Stimulated activated CD8-positive, alpha-beta memory T cell treated with anti-CD3 and anti-CD28 coated beads, Interleukin-15, amount 100 ng/mL, for 24 hours (primary cell): ENCODE measurements at places on chromosomes 2 and 18.

GRCh38 chr2:237113026-237113795, 27.5 kb downstream of the COPS8 start:
- no peak for DNase-seq

- no peak for DNase-seq
Observed at GRCh38 chr2:165895974-165896373, 57.6 kb downstream of the TTC21B start.

DNA sequence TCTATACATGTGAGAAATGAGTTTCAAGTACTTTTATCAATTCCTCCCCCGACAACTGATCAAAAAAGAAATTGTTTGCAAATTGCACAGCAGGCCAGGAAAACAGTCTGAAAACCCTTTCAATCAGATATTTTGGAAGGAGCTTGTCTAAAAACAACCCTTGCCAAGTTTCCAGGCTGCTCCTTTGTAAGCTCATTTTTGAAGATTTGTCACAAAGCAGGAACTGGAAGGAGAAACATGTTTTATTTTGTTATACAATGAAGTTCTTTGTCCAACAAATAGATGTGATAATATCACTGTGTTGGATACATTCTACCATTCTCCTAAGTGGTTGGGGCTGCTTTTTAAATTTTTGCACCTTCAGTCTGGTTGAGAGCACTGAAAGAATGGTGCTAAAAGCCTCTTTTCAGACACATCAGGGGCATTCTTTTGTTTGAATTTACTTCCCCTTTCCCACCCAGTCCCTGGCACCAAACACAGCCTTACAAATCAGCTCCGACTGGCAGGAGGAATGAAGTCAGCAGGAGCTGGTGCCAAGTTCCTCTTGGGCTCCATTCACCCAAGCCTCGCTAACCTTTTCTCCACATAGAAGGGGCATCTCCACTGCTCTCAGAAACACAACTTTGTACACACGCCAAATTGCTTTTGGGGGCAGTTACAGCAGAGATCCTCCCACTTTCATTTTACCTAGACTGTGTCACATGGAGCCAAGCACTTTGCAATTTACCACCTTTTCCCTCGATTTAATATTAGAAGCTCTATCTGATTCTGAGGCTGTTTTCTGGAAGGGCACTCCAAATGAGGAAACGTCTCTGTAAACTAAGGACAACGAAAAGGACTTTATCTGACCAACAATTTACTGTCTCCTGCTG, 88.0 kb downstream of the C1D start:
- DNase-seq = no peak

DNA sequence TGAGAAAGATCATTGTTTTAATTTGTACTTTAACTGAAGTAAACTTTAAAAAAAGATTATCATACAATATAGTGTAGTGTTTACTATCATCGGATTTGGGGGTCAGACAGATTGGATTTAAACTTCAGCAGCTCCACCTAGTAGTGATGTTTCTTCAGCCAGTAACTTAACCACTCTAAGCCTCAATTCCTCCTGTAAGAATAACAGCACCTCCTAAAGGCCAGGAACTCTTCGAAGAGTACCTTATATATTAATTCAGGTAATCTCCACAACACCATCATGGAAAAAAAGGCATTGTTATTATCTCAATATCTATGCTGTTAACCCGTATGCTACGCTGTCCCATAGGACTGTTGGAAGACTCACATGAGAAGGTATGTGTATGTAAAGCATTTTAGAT, 69.0 kb upstream of the DLGAP1 start:
- DNase-seq = no peak

DNA sequence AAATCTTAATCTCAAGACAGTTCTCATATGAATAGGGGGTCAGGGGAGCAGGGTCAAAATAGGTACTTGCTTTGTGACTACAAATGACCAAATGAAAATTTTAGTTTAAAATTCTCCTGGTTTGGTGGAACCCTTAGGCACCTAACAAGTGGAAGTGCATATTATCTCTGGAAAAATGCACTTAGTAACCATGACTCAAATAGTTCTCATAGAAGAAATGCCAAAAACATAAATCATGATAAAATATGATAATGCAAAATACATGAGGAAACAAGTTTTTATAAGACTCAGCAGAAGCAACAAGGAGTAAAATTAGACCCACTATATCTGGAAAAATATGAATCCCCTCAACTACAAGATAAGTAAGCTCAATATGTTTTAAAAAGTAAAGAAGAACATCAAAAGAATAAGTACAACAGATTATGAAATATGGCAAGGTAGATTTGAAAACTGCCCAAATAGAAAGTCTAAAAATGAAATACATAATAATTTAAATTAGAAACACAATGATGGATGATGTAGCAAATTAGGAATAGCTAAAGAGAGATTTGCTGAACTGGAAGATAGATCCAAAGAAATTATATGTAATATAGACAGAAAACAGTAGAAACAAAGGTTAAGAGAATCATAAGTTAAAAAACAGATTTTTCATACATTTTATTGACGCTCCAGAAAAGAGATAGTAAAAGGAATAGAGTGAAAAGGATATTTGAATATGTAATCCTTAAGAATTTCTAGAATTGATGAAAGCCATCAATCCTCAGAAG, 308.3 kb downstream of the SETBP1 start:
- no peak for DNase-seq

DNA sequence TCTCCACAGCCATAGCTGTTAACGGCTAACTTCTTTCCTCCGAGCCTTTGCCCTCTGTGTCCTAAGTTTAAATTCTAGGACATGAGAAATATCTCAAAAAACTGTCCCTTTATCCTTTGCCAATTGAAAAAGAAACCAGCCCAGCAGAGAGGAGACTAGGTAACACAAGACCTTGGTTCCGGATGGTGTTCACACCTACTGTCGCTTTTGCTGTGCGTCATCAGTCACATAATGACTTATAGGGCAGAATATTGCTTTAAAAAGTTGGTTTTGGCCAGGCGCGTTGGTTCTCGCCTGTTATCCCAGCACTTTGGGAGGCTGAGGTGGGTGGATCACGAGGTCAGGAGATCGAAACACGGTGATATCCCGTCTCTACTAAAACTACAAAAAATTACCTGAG, 66.2 kb downstream of the SP3 start:
- no peak for DNase-seq

DNA sequence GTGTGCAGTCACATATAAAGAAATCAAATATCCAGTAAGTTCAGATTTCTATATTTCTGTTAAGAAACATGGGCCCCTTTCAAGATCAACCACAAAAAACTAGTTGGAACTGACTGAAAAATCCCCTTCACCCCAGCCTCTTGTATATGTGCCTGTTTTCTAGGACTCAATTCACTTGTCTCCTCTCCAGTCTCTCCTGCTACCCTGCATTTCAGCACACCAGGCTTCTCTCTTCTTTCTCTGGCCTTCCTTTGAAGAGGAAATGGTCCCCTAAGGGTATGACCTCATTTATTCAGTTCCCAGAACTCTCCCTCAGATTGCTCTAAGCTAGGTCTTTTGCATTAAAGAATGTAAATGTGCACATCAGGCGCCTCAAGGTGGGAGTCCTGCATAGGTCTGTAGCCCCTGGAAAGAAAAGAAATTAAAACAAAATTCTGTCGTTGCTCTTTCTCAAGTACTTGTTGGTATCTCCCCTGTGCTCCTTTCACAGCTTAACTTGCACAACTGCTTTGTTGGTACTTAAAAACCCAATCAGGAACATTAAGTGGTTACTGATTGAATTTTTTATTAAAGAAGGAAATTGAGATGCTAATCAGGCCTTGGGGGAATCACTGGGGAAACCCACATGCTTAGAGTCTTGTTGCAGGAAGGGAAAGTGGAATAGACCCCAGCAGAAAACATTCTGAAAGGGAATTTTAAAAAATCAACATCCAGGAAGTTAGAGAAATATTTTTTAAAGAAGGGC, 278.4 kb downstream of the AGPS start:
- no peak for DNase-seq

DNA sequence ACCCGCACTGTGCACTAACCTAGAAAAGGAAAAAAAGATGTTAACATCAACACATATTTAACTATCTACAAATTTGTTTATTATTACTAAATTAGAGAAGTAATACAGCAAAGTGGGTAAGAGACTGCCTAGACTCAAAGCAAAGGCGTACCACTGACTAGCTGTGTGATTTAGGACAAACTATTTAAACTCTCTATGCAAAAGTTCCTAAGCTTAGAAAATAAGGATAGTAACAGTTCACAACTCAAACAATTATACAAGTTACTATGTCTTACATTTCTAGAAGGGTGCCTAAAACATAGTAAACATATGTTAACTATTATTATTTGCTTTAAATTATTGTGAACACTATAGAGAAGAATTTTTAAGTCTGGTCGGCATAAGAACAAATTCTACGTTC, 119.4 kb downstream of the RTTN start:
- DNase-seq = no peak

GRCh38 chr2:121608367-121608766, 40.9 kb downstream of the CLASP1 start:
- no peak for DNase-seq

DNA sequence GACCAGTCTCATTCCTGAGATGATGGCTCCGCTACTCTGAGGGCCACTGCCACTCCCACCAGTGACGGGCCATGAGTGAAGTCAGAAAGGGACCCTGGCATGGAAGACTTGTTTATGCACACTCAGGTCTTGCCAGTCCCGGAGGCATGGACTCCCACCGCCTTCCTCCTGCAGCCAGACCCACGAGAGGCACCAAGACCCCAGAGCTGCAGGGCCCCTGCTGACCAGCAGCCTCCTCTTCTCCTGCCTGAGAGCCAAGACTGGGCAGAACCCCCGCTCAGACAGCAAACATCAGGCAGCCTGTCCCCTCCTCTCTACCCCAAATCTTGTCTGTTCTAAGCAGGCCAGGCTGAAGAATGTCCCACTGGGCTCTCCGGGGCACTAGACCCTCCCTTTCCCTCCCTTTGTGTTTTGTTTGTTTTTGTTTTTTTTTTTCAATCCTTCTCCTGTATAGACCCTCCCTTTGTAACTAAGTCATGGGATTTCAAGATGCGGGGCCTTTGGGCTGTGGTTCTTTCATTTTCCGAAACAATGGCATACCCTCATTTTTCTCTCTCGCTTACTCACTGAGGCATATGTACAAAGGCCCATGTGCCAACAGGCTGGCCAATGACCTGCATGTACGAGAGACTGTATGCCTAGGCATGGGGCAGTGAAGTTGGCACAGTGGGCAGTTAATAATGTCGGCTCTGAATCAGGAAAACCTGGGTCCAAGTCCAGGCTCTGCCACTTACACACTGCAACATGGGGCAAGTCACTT, 24.3 kb upstream of the MAPRE3 start:
- DNase-seq = no peak

DNA sequence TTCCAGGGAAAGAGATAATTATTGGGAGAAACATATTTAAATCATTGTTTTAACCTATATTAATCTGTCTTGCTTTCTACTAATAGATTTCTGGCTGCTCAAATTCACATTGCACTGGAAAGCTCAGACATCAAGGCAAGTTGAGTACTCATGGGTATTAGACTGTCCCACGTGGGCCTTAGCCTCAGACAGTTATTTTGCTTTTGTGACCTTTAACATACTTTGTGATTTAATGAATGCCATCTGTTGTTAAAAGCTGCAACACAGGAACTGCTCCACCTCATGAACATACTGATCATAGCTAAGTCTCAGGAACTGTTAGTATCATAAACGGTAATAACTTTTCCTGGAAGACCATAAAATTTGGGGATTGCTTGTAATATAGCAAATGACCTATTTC, 2.7 kb upstream of the LCT start:
- no peak for DNase-seq

GRCh38 chr2:60095202-60095815, 458.1 kb downstream of the BCL11A start:
- DNase-seq = no peak

DNA sequence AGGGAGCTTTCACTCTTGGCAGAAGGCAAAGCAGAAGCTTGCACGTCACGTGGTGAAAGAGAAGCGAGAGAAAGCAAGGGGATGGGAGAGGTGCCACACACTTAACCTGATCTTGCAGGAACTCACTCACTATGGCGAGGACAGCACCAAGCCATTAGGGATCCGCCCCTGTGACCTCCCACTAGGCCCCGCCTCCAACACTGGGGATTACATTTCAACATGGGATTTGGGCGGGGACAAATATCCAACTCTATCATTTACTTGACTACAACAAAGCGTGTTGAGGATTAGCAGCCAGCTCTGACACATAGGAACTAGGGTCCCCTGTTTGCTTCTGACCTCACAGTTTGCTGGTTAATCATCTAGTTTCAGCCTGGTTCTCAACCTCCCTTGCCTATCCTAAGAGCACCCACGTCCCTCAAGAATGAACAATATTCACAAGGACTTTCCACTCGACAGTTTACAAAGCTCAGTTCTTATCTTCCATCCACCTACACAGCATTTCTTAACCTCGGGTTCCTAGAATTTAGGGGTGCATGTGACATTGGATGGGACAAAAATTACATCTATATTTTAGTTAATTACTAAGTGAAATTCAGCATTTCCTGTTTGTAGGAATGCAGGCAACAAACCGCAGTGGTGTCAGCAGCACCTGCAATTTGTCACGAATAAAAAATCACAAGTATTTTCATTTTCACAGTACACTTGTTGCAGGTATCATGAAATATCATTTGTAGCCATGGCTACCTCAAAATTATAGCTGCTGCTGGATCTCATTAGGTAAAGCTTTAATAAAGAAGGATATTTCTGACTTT, 36.0 kb downstream of the LBH start:
- DNase-seq = no peak

GRCh38 chr2:240878341-240878936, 9.8 kb downstream of the AGXT start:
- no peak for DNase-seq

DNA sequence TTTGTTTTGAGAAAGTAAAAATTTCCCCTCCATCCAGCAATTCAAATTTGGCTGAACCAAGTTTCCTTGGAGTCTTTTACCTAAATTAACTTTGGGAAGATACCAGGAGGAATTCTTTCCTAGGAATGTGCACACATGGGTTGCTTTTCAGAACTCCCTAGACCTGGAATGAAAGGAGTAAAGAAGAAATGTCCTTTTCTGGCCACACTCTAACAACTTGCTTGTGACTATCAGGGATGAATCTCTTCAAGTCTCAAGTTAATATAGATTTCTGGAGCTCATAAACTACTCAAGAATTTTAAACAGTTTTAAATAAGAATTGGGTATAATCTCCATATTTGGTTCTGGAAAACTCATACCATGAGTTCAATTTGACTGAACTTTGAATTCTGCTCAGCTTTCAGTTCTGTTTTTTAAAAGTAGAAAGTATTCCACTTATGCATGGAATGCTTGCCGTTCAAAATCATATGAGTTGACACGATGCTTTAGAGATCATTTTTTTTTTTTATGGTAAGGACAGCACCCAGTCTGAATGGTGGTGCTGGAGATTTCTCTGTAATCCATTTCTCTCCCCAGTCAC, 7.7 kb downstream of the RASGRP3 start:
- DNase-seq = no peak

DNA sequence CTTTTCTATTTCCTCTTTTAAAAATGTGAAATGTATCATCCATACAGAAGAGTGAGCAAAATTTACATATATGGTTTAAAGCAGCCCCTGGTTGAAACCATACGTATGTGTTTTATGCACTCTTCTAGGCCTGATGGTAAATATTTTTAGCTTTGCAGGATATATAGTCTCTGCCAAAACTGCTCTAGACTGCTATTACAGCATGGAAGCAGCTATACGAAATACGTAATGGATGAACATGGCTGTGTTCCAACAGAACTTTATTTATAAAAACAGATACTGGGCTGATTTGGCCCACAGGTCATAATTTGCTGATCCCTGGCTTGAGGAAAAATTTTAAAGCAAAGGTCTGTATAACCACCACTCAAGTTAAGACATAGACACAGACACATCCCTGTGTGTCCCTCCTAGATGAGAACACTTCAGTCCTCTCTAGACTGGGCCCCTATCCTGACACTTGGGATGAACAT, 42.5 kb upstream of the ATP8B1 start:
- no peak for DNase-seq
